ENCODE measurements at places on chromosomes 11 and 22.

GRCh38 chr11:65491614-65492386, 7.0 kb upstream of the MALAT1 start:
- no peak for DNase-seq

DNA sequence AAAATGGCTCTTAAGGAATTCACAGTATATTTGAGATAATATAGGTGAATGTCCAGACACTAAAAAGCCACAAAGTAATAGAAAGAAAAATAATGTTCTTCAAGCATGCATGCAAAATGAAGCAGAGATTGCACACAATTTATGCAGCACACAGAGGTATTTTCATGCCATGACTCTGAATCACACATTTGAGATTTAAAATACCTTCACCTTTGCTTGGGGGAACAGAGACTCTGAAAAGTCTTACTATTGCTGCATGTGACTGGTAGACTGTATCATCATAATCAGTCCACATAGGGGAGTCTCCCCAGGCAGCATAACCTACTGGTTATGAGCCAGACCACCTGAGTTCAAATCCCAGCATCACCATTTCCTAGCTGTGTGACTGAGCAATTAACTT, 96.2 kb downstream of the RCN1 start:
- no peak for DNase-seq

GRCh38 chr11:119776031-119776636, 47.1 kb upstream of the NECTIN1 start:
- no peak for DNase-seq

- no peak for DNase-seq
Measured at GRCh38 chr11:76139314-76139713, 67.0 kb downstream of the WNT11 start.

- DNase-seq: no peak
Measured at GRCh38 chr22:23752750-23753149, 1.5 kb downstream of the VPREB3 start.

GRCh38 chr22:32591620-32592019, 117.0 kb downstream of the FBXO7 start:
- no peak for DNase-seq

DNA sequence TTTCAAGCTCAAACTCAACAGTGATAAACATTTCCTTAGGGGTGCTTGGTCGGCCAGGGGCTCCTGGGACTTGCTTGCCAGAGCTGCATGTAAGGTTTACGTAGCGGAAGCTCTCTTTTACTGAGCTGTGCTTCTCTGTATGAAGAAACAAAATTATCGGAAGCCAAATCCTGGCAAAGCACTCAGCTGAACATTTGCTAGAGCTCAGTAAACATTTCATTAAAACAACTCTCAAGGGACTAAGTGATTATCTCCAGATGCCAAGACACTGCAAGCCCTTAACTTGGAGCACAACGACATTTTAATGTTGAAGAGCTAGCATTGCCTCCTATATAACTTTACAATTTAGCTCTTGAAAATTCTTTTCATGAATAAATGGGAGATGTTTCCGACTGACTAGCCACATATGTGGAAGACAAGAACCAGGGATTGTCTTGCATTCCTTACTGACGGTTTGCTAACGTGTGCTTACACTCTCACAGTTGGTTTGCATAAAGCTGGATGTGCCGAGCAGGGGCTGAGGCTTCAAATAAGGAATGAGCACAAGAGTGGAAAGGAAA, 43.4 kb downstream of the SCUBE2 start:
- no peak for DNase-seq

DNA sequence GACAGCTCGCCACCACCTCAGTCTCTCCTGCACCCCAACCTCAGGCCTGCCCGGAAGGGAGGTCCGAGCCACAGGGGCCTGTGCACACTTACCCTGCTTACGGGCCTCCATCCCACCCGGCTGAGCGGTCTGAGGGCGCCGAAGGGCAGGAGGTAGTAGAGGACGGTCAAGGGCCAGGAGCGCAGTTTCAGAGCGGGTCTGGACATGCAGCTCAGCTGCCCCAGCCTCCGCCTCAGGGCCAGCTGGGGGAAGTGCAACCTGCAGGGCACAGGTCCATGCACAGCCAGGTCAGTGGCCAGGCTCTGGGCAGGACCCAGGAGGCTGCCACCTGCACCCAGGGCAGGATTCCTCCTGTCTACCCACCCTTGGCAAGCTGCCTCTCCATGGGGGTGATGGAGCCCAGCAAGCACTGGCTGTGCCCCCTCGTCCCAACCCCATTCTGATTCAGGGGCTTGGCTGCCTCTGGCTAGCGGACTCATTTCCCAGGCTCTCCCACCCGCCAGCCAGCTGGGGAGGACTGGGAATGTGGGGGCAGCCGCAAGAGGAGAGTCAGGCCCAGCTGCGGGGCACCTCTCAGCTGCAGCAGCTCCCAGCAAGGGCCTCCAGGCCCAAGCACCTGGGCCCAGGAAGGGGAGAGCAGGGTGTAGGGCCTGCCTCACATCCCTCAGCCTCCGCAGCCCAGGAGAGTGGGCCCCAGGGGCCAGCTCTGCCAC, 38.3 kb downstream of the PISD start:
- no peak for DNase-seq

DNA sequence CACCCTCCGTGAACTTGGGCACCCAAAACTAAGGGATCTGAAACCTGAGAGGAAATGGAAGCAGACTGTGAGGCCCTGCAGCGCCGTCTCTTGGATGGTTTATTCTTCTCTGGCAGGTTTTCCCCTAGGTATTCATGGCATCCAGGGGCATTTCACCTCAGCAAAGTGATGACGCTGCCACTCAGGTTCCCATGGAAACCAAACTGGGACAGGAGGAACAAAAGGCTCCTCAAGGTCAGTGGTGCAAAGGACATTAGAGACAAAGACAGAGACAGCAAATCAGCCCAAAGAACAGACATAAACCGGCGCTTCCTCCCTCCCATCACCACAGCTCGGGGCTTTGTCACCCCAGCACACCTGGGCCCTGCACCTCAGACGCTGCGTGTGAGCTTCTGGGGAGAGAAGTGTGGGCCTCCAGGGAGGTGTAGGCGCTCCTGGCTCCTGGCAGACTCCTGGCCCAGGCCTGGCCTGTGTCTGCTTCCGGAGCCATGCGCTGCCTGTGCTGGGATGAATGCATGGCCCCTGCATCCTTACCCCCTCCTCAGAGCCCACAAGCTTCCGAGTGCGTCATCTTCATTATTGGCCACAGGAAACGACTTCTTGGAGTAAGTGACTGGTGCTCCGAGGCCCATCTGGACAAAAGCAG, 5.9 kb downstream of the TP53AIP1 start:
- DNase-seq: no peak

GRCh38 chr11:126830216-126830806, 170.3 kb downstream of the KIRREL3 start:
- no peak for DNase-seq

DNA sequence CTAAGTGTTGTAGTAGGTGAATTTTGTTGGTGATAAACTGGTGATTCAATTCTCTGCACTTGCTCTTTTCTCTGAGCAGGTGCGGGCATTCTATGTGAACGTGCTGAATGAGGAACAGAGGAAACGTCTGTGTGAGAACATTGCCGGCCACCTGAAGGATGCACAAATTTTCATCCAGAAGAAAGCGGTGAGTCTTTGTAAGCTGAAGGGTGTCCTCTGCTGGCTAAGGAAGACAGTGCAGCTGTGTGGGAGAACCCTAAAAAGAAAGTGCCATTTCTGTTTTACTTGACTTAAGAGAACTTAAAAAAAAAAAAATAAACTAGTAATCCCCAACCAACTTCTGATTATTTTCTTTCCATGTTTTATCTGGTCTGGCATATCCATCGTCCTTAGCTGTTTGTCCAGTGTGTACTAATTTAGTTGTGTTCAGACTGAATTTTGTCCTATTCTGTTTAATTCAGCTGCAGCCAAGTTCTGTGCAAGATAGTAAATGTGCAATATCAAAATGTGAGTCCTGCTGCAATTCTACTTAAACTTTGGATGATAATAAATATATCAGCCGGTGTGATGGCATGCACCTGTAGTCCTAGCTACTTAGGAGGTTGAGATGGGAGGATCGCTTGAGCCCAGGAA, 29.6 kb downstream of the CAT start:
- DNase-seq: peak; percentile 75

DNA sequence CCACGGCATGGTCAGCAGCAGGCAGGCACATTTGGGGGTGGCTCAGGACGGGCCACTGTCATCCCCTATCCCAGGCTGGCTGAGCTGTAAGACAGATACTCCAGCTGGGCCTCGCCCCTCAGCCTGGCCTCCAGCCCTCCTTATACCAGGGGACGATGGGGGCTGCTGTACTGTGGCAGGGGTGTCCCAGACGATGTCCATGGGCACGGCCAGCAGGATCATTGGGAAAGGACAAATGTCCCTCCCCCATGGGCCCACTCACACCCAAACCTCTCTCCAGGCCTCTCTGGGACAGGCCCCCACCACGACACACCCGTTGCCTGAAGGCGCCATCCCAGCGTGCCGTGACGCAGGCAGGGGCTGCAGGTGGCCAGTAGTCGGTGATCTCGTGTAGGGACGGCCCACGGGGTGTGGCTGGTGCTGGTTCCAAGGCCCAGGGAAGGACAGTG, 1.5 kb upstream of the IL17REL start:
- no peak for DNase-seq

DNA sequence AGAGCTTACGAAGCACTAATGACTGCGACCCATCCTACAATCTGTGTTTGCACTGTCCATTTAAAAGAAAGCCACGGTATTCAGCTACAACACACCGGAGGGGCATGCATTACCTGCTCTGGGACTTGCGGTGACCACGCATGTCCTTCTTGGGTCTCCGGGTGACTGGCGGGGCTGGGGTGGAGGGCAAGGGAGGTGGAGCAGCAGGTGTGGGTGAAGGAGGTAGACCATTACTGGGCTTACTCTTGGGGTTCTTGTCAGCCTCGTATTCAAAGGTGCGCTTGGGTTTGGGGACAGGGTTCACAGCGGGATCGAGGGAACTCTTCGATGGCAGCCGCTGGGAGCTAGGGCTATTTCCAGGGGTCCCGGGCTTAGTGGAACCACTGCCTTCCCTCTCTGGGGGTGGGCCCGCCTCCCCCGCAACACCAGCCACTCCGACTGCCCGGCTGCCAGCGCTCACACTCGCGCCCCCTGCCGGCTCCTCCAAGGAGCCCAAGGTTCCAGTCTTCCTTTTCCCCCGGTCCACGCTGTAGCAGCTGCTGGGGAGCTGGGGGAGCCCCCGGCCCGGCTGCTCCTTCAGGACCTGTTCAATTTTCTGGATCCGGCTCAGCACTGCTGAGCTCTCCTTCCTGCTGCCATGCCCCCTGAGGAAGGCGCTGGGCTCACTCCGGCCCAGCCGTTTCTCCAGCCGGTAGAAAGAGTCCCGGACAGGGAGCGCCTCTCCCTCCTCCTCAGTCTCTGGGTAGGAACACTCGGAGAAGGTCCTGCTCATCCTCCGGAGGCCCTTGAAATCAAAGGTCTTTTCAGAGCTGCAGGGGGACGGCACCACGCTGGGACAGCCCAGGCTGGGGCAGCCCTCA, 47.5 kb downstream of the RPL27A start:
- no peak for DNase-seq

DNA sequence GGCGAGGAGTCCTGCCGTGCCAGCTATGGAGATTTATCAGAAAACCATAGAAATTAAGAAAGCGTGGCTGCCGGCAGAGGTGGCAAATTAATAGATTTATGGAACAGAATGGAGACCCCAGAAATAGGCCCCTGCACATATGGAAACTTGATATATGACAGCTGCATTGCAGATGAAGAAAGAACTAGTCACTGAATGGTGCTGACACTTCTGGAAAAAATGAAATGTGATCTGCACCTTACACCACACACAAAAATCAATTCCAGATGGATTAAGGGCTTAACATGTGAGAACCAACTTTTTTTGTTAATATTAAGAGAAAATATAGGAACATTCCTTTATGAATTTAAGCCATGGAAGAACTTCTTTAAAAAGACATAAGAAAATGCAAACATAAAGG, 40.3 kb upstream of the TSKU start:
- DNase-seq: no peak

DNA sequence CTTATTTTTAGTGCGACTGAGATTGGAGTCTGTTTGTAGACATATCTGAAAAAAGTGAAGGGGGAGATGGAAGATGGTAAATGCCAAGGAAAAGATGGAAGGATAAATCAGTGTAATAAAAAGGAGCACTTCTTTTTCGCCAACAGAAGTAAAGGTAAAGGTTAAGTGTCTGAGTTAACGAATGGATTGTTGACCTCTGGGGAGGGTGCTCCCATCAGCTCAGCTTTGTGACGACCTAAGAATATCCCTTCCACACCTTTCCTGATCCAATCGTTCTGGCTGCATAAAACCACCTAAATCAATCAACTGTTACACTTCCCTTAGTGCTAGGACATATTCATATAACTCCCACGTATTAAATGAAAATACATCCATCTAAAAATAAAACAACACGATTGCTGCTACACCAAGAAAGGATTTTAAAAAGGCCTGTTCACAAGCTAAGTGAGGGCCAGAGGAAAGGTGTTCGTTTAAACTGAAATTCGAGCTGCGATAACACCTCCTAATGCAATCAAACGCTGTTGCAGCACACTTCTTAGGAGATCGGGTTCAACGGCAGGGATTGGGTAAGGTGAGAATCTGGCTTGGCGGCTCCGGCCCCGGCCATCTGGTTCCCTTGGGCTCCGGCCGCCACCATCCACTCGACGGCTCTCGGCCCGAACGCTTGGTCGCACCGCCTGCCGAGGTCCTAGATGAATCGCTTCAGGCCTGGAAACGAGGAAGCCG, 658 bp downstream of the C11orf71 start:
- DNase-seq: peak; percentile 21

DNA sequence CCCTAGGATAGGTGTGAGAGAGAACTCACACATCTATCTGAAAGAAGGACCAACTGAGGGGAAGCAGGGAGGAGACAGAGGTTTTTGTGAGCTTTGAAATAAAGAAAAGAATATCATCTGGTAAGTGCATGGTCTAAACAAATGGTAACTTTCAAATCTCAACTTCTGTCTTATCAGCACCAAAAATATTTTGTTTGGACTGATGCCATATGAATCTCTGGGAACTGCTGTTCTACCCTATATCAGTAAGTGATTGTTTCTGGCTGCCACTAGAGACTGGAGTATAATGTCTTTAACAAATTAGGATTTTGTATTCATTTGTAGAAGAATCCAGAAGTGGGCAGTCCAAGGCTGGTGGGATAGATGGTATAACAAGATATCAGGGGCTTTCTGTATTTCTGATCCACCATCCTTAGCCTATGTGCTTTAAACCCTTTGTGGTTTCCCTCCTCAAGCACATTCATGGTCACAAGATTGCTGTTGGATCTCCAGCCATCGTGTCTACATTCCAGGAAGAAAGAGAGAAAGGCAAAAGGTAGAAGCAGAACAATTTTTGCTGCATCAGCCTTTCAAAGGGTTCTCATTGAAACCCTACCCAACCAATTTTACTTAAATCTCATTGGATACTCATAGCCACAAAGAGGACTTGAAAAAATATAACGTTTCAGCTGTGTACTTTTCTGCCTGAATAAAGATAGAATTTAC, 4.7 kb downstream of the HEPHL1 start:
- no peak for DNase-seq

GRCh38 chr22:17915188-17915587, 109.2 kb downstream of the MICAL3 start:
- no peak for DNase-seq

- no peak for DNase-seq
Measured at GRCh38 chr11:14642873-14643696, 519 bp upstream of the PDE3B start.

GRCh38 chr11:93169950-93170561, 27.7 kb downstream of the SLC36A4 start:
- no peak for DNase-seq

Measured in Kasumi-1 (cell line).